ENCODE measurements at places on chromosomes 16 and 17.

GRCh38 chr17:35254107-35254773 lies 11.4 kb downstream of the SLFN5 start:
- peak; percentile 4 for DNase-seq

GRCh38 chr17:38584350-38584925 lies 21.3 kb downstream of the SRCIN1 start:
- peak; percentile 60 for DNase-seq

GRCh38 chr16:13435873-13436474 lies 484.0 kb upstream of the ERCC4 start:
- no peak for DNase-seq

GRCh38 chr16:57993897-57994296 lies 6.6 kb downstream of the ZNF319 start:
- no peak for DNase-seq

- DNase-seq, result peak; percentile 82
These were observed 134.6 kb downstream of the GAS7 start for GRCh38 chr17:10063730-10064241.

- DNase-seq, result no peak
These were observed 52.6 kb upstream of the MEAK7 start for GRCh38 chr16:84557059-84557458.

GRCh38 chr17:45282683-45283644 lies 21.1 kb upstream of the SPATA32 start:
- no peak for DNase-seq

GRCh38 chr16:68078701-68079375 lies 6.3 kb upstream of the NFATC3 start:
- no peak for DNase-seq

Measured in CD4-positive, alpha-beta T cell treated with Interferon gamma for 1 hour (primary cell).